ENCODE measurements at places on chromosomes 6 and 20. TPM values are rescaled to one million over a fixed set of nuclear protein-coding genes. Genes with fewer than 3 reads are reported as not detected.

Gene HSPA12B
- 10.8 TPM for total RNA-seq

Gene KDM1B
- total RNA-seq, result 15.3 TPM

Gene SLC26A8
- 0.33 TPM for total RNA-seq

Gene STX11
- 7.0 TPM for total RNA-seq

Gene CALHM4
- not detected for total RNA-seq

Gene GATA5
- 1.6 TPM for total RNA-seq

Gene CRISP2
- total RNA-seq, result not detected

Gene GGTLC1
- not detected for total RNA-seq

Gene EIF2S2
- total RNA-seq, result 46.2 TPM

Gene TMC2
- 0.15 TPM for total RNA-seq

Gene NUS1
- total RNA-seq, result 30.5 TPM

Gene JPH2
- total RNA-seq, result 140 TPM

Gene FKBP1C
- total RNA-seq, result 1.6 TPM

Gene PREP
- total RNA-seq, result 20.4 TPM

Gene PDE7B
- total RNA-seq, result 5.5 TPM

Gene SLC2A10
- total RNA-seq, result 25.6 TPM

Gene GPR63
- 3.6 TPM for total RNA-seq

Gene DEFB127
- total RNA-seq, result not detected

Gene SPTLC3
- 4.1 TPM for total RNA-seq

Gene CLDN20
- not detected for total RNA-seq

Gene TSBP1
- total RNA-seq, result not detected

Gene ZNF76
- 26.6 TPM for total RNA-seq

Gene CUTA
- total RNA-seq, result 111 TPM

Gene RIPPLY2
- total RNA-seq, result not detected

Gene PDE10A
- total RNA-seq, result 17.1 TPM

Gene BANF2
- total RNA-seq, result not detected

Gene MDFI
- total RNA-seq, result 22.3 TPM

Gene HLA-B
- total RNA-seq, result 862 TPM

Gene RAET1L
- not detected for total RNA-seq

Gene ABHD16B
- total RNA-seq, result not detected

Gene HLA-DRB1
- total RNA-seq, result 157 TPM

Gene SLPI
- 41.2 TPM for total RNA-seq

Gene SGK1
- total RNA-seq, result 122 TPM

Gene EBF4
- 19.9 TPM for total RNA-seq

Gene TXLNB
- 3.4 TPM for total RNA-seq

Gene COL21A1
- 22.5 TPM for total RNA-seq

Gene GCLC
- 22.0 TPM for total RNA-seq

Gene MEI4
- total RNA-seq, result 0.12 TPM

Gene OXT
- not detected for total RNA-seq

Gene TCP11
- 0.36 TPM for total RNA-seq

Gene AAR2
- total RNA-seq, result 19.4 TPM

Gene UNC93A
- not detected for total RNA-seq
